HepG2 (cell line): ENCODE measurements at places on chromosomes 1 and 21. TPM values are rescaled to one million over a fixed set of nuclear protein-coding genes. Genes with fewer than 3 reads are reported as not detected.

Gene CELA2B
- total RNA-seq, result not detected in 2 replicates

Gene RNF220
- 52.4 and 72.1 TPM in 2 replicates for total RNA-seq

Gene AKR1A1
- 217 and 233 TPM in 2 replicates for total RNA-seq

Gene FNDC10
- 2.0 and 2.5 TPM in 2 replicates for total RNA-seq

Gene SEMA6C
- total RNA-seq, result 0.80 and 1.4 TPM in 2 replicates

Gene NHLH1
- 0.11 TPM in 1 of 2 replicates, not detected in the other for total RNA-seq

Gene OR2C3
- total RNA-seq, result not detected in 2 replicates

Gene SMPDL3B
- 0.13 and 0.29 TPM in 2 replicates for total RNA-seq

Gene LRRC38
- total RNA-seq, result not detected in 2 replicates
